Pancreas (tissue), 10 donors: ENCODE measurements at places on chromosomes 11 and 22. TPM values are rescaled to one million over a fixed set of nuclear protein-coding genes. Genes with fewer than 3 reads are reported as not detected.

Gene KREMEN1
- total RNA-seq = 4.7 TPM

DNA sequence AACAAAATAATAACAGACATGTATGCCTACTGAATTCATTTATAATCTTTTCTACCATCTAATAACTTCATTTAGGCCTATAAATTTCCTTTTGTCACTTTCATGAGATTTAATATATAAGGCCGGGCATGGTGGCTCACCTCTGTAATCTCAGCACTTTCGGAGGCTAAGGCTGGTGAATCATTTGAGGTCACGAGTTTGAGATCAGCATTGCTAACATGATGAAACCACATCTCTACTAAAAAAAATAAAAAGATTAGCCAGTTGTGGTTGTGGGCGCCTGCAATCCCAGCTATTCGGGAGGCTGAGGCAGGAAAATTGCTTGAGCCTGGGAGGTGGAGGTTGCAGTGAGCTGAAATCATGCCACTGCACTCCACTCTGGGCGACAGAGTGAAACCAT, 14.2 kb upstream of the NTM start:
- DNase-seq = no peak

- DNase-seq = no peak
These were observed 32.4 kb downstream of the MCAM start for GRCh38 chr11:119284344-119285157.

DNA sequence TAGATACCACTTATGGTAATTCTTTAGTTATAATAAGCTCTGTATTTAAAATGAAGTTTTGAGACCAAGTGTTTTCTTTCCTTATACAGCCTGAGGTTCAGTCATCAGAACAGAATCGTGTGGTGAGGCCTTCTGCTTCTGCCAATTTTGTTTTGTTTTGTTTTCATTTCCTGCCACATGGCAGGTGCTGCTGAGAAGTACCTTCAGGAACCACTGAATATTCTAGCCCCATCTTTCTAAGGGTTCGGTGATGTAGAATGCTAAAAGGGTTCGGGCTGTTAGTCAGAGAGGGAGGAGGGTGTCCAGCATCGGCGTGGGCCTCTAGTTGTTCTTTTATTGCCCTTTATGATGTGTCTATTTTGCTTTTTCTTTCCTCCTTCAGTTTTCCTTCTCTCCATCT, 25.8 kb downstream of the TNRC6B start:
- DNase-seq = no peak

DNA sequence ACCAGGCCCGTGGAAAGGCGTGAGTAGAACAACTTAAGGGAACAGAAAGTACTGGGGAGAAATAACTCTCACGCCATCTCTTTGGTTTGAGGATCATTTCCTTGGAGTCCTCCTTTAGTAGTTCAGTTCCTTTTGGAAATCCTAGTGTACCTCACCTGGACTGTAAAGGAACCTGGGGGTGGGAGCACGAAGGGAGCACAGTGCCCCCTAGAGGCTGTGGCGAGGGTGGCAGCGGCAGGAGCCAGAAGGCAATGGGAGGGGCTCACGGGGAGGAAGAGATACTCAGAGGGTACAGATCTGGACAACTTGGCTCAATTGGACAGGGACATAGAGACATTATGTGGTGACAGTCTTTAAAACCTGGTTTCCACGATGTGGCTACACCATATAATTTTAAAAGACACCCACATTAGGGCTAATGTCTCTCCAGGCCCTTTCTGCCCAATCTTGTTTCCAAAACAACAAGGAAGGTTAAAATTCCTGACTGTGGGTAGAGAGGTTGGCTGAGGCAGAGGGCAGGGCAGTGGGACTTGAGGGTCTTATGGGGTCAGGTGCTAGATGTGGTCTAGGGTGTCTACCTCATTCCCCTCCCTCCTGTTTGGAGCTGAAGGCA, 87.0 kb downstream of the CSNK2A3 start:
- peak; percentile 53 for DNase-seq

- no peak for DNase-seq
These were observed 135.3 kb downstream of the CCDC34 start for GRCh38 chr11:27227736-27228135.

DNA sequence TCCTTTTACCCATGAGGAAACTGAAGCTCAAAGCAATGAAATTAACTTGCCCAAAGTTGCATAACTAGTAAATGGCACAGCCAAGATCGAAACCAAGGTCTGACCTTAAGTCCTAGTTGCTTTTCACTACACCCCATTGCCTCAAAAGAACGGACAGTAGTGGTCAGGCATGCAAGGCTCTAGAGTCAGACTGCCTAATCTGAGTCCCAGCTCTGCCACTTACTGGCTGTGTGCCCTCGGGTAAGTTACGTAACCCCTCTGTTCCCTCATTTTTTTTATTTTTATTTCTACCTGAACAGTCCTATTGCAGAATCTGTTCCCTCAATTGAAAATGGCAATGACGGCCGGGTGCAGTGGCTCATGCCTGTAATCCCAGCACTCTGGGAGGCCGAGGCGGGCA, 9.6 kb downstream of the CYB561A3 start:
- DNase-seq = no peak
